ENCODE measurements at places on chromosomes 5 and 9. TPM values are rescaled to one million over a fixed set of nuclear protein-coding genes. Genes with fewer than 3 reads are reported as not detected.

DNA sequence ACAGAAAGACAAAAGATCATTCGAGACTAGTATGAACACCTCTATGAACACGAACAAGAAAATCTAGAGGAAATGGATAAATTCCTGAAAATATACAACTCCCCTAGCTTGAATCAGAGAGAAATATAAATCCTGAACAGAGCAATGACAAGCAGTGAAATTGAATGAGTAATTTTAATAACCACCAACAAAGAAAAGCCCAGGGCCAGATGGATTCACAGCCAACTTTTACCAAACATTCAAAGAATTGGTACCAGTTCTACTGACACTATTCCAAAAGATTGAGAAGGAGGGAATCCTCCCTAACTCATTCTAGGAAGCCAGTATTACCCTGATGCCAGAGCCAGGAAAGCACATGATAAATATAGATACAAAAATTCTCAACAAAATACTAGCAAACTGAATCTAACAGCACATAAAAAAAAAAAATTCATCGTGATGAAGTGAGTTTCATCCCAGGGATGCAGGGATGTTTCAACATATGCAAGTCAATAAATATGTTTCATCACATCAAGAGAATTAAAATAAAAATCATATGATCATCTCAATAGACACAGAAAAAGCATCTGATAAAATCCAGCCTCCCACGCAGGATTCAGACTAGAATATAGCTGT lies 25.2 kb upstream of the PTGER4 start:
- no peaks in the 10 kb centered on the region for H3K4me1 ChIP-seq
- H3K27ac ChIP-seq: no peak overlapping the region
- H3K27me3 ChIP-seq: no peaks in the 10 kb centered on the region
- no peaks in the 10 kb centered on the region for H3K36me3 ChIP-seq

GRCh38 chr5:68027519-68027918 lies 188.0 kb upstream of the PIK3R1 start:
- H3K4me1 ChIP-seq: peaks cover 29% of the 10 kb centered on the region
- DNase-seq: no peak
- peak overlapping the region; percentile 65 for H3K27ac ChIP-seq
- H3K36me3 ChIP-seq: no peaks in the 10 kb centered on the region

KCNN2 gene
- total RNA-seq: not detected

GRCh38 chr9:134004131-134004873 lies 12.2 kb upstream of the VAV2 start:
- no peak for DNase-seq
- H3K27ac ChIP-seq: no peak overlapping the region
- H3K4me3 ChIP-seq: no peak overlapping the region
- H3K27me3 ChIP-seq: no peaks in the 10 kb centered on the region
- no peaks in the 10 kb centered on the region for H3K36me3 ChIP-seq

DNA sequence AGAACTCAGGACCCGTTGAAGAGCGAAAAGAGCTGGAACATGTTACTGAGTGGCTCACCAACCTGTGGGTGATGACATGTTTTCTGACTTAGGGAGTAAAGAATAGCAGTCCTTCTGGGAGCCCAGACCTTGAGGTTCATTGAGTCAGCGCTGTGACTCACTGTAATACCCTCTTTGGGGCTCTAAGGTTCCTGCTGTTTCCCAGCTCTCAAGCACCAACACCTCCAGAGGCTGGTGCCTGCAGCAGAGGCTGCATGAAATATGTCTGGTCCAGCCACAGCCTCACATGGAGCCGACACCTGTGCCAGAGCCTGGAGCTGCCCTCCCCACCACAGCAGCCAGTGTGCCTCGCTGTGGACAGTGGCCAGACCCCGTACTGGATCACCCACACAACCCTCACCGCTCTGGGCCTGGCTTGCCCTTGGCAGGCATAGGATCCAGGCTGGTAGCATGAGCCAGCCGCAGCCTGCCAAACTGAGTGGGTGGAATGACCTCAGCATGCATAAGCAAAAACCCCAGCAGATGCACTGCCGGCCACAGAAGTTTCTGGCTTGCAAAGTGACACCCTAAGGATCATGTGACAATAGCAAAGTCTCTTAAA lies 143.5 kb upstream of the MRPS30 start:
- H3K4me3 ChIP-seq: no peak overlapping the region
- no peaks in the 10 kb centered on the region for H3K36me3 ChIP-seq
- H3K27me3 ChIP-seq: no peaks in the 10 kb centered on the region
- no peak overlapping the region for H3K27ac ChIP-seq
- no peaks in the 10 kb centered on the region for H3K4me1 ChIP-seq
- DNase-seq: no peak

- H3K36me3 ChIP-seq: peaks cover 29% of the 10 kb centered on the region
- H3K4me3 ChIP-seq: no peak overlapping the region
- no peaks in the 10 kb centered on the region for H3K27me3 ChIP-seq
- no peaks in the 10 kb centered on the region for H3K4me1 ChIP-seq
- H3K27ac ChIP-seq: peak overlapping the region; percentile 35
Measured at GRCh38 chr5:139473105-139473504, 2.3 kb downstream of the SMIM33 start.

- H3K4me1 ChIP-seq: peaks cover 11% of the 10 kb centered on the region
- H3K4me3 ChIP-seq: no peak overlapping the region
- H3K27me3 ChIP-seq: no peaks in the 10 kb centered on the region
Measured at GRCh38 chr9:129972816-129973215, 70.2 kb downstream of the FNBP1 start.

DNA sequence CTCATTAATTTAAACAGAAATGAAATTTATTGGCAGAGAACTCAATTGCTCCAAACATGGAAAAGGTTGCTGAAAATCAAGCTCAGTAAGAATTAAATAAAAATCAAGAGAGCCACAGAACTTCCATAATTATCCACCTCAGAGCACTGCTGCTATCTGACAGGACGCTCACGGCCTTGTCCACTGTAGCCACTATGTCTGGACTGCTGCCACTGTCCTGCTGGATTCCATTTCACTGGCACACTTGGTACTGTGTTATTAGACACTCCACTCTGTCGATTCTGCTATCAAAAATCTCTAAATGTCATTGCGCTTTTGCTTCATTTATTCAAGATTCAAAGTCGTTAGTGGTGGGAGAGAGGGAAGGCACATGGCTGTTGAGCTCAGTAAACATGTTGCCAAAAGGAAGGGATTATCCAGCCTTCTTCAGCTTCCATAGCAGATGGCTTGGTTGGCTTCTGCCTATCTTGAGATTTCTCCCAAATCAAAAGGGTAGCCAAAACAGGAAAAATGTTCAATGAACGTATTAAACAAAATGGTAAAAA lies 815.0 kb downstream of the CDH18 start:
- H3K27me3 ChIP-seq: no peaks in the 10 kb centered on the region
- no peak for DNase-seq
- no peak overlapping the region for H3K4me3 ChIP-seq
- no peak overlapping the region for H3K27ac ChIP-seq

GIN1 gene
- 5.6 TPM for total RNA-seq

DNA sequence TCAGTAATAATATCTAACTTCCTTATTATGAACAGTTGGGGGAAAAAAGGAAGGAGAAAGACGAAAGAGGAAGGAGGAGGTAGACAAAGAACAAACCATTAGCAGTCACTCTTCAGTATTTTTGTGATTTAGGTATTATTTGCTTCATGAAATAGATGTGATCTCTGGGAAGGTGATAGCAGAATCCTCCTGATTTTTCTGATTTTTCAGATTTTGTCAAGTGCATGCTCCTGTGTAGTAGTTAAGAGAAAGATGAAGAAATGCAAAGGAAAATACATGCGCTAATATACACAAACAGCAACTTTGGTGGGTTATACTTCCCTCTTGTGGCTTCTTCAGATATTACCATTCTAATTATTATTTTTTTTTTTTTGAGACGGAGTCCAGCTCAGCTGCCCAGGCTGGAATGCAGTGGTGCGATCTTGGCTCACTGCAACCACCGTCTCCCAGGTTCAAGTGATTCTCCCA lies 31.6 kb downstream of the LMNB1 start:
- no peaks in the 10 kb centered on the region for H3K36me3 ChIP-seq
- DNase-seq: no peak
- no peaks in the 10 kb centered on the region for H3K27me3 ChIP-seq
- no peaks in the 10 kb centered on the region for H3K4me1 ChIP-seq
- no peak overlapping the region for H3K27ac ChIP-seq
- H3K4me3 ChIP-seq: peak overlapping the region; percentile 20

HMHB1 gene
- not detected for total RNA-seq

RNF145 gene
- total RNA-seq: 38.3 TPM

GRCh38 chr9:2691212-2691611 lies 26.1 kb upstream of the KCNV2 start:
- no peak overlapping the region for H3K4me3 ChIP-seq
- H3K27me3 ChIP-seq: no peaks in the 10 kb centered on the region
- no peak for DNase-seq
- no peaks in the 10 kb centered on the region for H3K4me1 ChIP-seq
- no peaks in the 10 kb centered on the region for H3K36me3 ChIP-seq
- H3K27ac ChIP-seq: no peak overlapping the region

- no peaks in the 10 kb centered on the region for H3K4me1 ChIP-seq
- no peak for DNase-seq
- H3K27me3 ChIP-seq: no peaks in the 10 kb centered on the region
- H3K36me3 ChIP-seq: no peaks in the 10 kb centered on the region
- H3K27ac ChIP-seq: no peak overlapping the region
Measured at GRCh38 chr5:82820961-82821845, 256.0 kb downstream of the TMEM167A start.

- no peak for DNase-seq
- no peaks in the 10 kb centered on the region for H3K27me3 ChIP-seq
- no peak overlapping the region for H3K4me3 ChIP-seq
- peaks cover 31% of the 10 kb centered on the region for H3K36me3 ChIP-seq
- H3K4me1 ChIP-seq: no peaks in the 10 kb centered on the region
Measured at GRCh38 chr9:134740071-134740470, 98.5 kb downstream of the COL5A1 start.

DNA sequence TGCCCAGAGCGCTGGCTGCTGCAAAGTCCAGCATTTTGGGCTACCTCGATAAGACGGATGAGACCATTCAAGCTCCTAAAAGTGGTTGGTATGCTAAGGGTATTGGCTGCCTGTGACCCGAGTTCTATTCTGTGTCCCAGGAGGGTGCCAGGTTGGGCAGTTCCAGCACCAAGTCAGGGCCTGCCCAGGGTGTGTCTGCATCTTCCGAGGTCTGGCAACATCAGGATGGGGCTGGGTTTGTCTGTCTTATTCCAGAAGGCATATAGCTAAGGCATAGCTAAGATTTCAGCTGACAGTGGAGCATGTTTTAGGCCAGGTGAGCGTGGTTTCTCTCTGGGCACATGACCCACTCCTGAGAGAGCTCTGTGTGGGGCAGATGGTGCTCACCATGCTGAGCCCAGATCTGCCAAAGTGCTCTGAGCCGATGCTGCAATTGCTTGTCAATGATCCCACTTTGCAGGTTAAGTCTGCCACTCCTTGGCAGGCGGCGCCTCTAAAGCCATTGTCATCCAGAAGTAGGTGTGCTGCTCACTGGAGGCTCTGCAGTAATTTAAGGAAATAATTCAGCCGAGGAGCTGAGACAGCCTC lies 7.8 kb downstream of the SLC9A3 start:
- no peak for DNase-seq
- no peaks in the 10 kb centered on the region for H3K27me3 ChIP-seq
- H3K36me3 ChIP-seq: no peaks in the 10 kb centered on the region
- H3K27ac ChIP-seq: no peak overlapping the region
- H3K4me3 ChIP-seq: no peak overlapping the region
- no peaks in the 10 kb centered on the region for H3K4me1 ChIP-seq

SLC36A3 gene
- total RNA-seq: not detected

GRCh38 chr9:86734771-86735170 lies 212.5 kb downstream of the GAS1 start:
- H3K36me3 ChIP-seq: no peaks in the 10 kb centered on the region
- no peaks in the 10 kb centered on the region for H3K27me3 ChIP-seq
- no peak for DNase-seq
- peaks cover 14% of the 10 kb centered on the region for H3K4me1 ChIP-seq

DNA sequence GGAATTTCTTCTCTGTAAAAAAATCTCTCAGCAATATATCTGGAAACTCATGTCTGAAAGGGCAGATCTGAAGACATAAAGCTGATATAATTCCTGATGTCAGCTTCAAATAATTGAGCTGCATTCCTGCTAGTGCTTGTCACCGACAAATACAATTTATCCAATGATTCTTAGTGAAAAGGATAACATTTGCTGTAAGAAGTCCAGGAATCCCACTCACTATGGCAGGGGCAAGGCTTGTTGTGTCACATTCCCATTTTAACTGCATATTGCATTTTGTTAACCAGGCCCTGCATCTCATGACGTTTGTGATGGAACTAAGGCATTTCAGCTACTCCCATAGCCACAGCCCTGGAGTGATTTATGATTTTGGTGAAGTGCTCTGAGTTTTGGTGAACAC lies 160.1 kb upstream of the DAB2 start:
- no peaks in the 10 kb centered on the region for H3K27me3 ChIP-seq
- H3K36me3 ChIP-seq: no peaks in the 10 kb centered on the region
- H3K4me3 ChIP-seq: no peak overlapping the region
- no peaks in the 10 kb centered on the region for H3K4me1 ChIP-seq
- no peak overlapping the region for H3K27ac ChIP-seq
- no peak for DNase-seq

DNA sequence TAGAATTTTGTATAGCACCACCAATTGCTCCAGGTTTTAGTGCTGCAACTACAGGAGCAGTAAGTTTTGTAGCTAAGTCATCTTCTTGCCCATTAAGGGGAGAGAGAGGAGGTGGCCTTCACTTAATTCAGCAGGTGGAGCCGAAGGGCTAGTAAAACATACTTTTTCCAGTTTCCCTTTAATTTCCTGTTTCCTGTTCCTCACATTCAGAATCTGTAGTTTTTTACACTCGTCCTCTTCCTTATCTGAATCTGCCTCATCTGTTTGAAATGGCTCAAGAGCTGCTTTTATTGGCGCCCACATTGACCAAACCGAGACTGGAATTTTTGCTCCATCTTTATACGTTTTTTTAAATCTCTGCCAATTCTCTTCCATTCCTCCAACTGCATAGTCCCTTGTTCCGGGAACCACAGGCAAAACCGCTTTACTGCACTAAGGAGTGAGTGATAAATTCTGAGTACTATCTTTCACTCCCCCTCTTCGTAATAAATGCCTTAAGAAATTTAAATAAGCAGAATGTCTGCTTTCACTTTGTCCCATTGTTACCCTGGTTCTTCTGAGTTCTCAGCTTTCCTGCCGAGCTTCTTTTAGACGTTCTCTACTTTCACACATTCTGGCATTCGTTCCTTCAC lies 133.9 kb downstream of the DROSHA start:
- no peak for DNase-seq
- peaks cover 7% of the 10 kb centered on the region for H3K4me1 ChIP-seq
- no peak overlapping the region for H3K27ac ChIP-seq

GRCh38 chr9:86836797-86837196 lies 110.5 kb downstream of the GAS1 start:
- H3K36me3 ChIP-seq: no peaks in the 10 kb centered on the region
- H3K4me3 ChIP-seq: no peak overlapping the region
- H3K4me1 ChIP-seq: no peaks in the 10 kb centered on the region
- H3K27me3 ChIP-seq: no peaks in the 10 kb centered on the region
- no peak overlapping the region for H3K27ac ChIP-seq
- no peak for DNase-seq

All from thoracic aorta (tissue), 2 donors.